Fibroblast of upper back skin (primary cell): ENCODE measurements at places on chromosomes 6 and 20.

DNA sequence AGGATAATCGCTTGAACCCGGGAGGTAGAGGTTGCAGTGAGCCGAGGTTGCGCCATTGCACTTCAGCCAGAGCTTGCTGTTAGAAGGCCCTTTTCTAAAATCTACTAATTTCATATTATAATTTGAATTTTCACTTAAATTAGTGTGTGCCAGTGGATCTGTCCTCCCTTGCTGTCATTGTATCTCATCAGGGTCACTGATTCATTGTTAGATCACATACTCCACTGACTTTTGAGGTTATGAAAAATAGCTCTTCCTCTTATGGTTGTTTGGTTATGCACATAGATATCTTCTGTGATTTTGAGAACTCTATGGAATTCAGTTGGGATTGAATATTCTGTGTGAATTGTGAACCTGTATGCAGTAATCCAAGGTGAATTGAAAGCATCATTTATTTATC lies 53.1 kb upstream of the TULP4 start:
- no peak for DNase-seq

GRCh38 chr20:59729506-59729905 lies 125.2 kb downstream of the PHACTR3 start:
- no peak for DNase-seq

DNA sequence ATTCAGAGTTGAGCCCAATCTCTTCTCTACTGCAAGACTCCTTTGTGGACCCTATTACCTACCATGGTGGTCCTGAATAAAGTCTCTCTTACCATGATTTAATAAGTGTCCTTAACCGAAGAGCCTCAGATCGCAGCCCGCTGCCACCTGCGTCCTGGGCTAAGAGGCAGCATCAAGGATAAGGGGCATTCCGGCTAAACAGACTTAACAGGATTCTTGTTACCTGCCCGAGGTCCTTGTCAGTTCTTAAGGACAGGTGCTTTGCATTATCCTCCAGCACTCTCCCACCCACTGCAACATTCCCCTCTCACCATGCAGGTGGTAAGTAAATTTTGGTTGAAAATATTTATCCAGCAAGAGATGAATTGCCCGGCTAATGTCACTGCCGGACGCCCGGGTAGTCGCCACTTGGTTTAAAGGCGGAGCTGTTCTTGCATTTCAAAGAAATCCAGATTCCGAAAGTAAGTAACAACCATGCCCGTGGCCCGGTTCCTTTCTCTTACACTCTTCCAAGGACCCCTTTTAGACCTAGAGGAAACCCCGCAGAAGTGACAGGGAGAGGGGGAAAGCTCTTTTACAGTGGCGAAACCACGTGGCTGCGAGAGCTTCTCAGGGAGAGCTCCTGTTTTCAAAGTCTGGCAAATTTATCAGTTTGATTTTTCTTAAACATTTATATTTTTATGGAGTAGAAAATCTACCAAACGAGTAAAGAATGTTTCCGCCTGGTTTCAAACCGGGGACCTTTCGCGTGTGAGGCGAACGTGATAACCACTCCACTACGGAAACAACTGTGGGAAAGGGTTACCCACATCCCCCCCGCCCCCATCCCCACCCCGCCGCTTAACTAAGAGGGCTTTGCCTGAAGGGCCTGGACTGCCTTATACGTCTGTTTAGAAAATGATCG lies 41.9 kb upstream of the PRSS16 start:
- no peak for DNase-seq

GRCh38 chr6:148500402-148500801 lies 157.8 kb downstream of the SASH1 start:
- no peak for DNase-seq

GRCh38 chr6:38579010-38579628 lies 60.6 kb downstream of the BTBD9 start:
- no peak for DNase-seq
